ENCODE measurements at places on chromosomes 3 and 15.

DNA sequence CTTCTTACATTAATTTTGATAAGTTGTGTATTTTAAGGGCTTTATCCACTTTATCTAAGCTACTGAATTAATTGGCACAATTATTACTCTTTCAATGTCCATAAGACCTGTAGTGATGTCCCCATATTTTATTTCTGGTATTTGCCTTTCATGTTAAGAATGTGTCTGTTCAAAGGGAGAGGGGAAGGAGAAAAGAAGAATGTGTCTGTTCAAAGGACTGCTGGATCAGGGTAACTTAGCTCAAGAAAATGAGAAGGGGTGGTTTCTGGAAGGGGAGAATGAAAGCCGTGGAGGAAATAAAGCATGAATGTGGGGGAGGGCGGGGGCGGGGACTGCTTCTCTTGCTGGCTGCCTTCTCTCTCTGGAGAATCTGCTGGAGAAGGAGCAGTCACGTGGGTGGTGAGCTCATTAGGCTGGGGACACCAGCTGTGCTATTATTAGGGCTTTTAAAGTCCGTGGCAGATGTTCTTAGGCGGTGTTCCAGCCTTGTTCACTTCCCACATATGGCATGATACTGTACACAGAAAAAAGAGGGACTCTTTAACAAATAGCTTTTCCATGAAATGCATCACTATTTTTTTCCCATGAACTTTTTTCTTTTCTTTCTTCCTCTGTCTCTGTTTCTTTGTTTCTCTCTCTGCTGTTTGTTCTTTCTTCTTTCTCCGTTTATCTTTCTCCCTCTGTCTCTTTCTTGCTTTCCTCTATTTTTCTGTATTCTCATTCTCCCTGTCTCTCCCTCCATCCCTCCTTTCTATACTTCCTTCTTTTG is 63.7 kb upstream of the ULK4 start:
- DNase-seq, result no peak

DNA sequence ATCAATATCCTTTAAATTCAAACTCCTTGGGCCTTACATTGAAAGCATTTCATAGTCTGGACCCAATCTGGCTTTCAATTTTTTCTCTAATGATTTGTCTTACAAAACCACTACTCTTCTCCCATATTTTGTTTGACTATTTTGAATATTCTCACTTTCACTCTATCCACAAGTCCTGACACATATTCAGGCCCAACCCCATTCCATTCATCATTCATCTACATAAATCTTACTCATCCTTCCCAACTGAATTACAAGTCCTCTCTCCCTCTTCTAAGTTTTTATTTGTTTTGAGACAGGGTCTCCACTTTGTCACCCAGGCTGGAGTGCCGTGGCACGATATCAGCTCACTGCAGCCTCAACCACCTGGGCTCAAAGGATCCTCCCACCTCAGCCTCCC is 43.6 kb downstream of the TOP2B start:
- no peak for DNase-seq

DNA sequence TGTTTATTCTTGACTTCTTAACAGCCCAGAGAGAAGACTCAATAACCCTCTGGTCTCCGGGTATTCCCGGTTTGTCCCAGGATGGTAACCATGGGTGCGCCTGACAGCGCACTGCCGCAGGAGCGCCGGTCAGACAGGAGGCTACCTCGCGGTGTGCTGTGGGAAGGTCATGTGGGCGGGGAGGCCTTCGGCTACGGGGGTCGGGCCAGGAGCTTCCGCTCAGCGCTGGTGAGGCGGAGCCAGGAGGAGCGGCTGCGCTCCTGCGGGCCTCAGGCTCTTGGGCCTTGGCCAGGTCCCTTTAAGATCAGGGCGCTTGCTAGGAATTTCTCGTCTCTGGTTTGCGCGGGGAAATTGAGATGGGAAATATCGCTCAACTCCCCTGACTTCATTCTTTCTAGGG is 182.3 kb upstream of the NDN start:
- DNase-seq, result no peak

- DNase-seq, result peak; percentile 44
Observed at GRCh38 chr3:49803465-49804140, 542 bp downstream of the INKA1 start.

GRCh38 chr3:108472001-108472591 is 38.3 kb downstream of the MYH15 start:
- no peak for DNase-seq

- no peak for DNase-seq
Observed at GRCh38 chr3:72896996-72897757, 9.3 kb downstream of the GXYLT2 start.

- DNase-seq, result no peak
Observed at GRCh38 chr15:31304751-31305365, 21.8 kb upstream of the KLF13 start.

DNA sequence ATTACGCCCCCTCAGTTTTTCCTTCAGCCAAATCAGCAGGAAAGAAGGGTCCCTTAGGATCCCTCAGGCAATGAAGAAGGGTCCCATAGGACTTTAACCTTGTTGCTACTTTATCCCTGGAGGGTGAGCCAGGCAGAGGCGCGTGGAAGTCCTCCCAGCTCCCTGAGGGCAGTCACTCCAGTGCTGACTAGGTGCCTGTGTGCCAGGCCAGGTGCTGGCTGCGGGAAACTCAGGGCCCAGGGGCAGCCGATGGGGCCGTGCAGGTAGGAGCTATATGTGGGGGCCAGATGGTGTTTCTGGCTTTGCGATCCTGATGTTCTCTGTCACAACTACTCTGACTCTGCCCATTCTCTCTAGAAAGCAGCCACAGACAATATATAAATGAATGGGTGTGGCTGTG is 42.8 kb upstream of the IQSEC1 start:
- no peak for DNase-seq

GRCh38 chr15:81215531-81215930 is 18.9 kb downstream of the IL16 start:
- no peak for DNase-seq

DNA sequence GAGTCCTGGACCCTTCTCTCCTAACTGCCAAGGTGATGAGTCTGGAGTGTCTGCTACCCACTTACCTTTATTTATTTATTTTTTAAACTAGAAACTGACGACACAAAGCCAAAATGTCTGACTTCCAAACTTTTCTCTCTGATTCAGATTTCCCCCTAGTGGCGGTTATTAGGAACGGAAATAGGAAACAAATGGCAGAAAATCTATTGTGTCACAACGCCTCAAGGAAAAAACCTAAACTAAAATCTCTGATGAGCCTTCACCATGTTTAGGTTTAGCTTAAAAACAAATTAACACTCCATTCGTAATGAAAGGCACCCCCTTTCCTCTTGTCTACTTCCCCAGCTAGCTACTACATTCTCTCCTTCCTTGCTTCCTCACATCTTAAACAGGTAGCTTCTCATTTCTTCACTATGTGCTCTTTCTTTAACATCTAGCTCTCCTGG is 94.0 kb upstream of the MEX3B start:
- DNase-seq, result no peak

DNA sequence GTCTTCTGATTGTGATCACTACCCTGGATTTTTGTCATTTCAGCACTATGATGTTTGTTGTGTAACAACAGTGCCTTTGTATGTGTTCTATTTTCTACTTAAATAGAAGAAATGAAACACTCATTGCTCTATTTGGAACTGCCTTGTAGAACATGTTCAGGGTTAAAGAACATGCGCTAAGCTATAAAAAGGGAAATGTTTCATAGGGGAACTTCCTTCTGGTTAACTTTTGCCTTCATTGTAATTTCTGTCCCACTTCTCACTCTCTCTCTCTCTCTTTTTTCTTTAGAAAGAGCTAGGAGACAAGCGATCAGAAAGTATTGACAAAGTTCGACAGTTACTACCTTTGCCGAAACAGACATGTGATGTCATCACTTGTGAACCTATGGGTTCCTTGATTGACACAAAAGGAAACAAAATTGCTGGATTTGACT is at the start of gene P2RY12:
Gene P2RY12 (minus strand): TSS at position 13 of the 434 bp plus-strand sequence. CDS start 45,908 bp downstream, outside the sequence.
- no peak for DNase-seq

DNA sequence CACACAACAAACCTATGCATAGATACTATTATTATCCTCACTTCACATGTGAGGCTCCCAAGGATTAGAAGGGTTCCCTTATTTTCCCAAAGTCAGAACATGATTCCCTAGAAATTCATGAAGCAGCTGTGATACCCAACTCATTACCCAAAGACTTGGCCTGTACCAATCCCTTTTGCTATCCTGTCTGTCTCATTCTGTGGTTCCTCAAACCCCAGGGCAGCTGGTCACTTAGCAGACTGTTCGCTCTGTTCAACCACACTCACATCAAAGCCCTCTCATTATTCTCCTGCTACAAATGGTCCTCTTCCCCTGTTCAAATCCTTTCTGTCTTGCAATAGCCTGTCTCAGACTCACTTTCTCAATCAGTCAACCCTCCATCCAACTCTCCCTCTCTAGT is 154.3 kb upstream of the TRIM42 start:
- DNase-seq, result no peak

DNA sequence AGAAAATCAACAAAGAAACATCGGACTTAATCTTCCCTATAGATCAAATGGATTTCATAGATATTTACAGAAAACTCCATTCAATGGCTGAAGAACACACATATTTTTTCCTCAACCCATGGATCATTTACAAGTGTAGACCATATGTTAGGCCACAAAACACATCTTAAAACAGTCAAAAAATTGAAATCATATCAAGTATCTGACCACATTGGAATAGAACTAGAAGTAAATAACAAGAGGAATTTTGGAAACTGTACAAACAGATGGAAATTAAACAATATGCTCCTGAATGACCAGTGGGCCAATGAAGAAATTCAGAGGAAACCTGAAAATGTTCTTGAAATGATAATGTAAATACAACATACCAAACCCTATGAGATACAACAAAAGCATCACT is 323.1 kb upstream of the GPR149 start:
- no peak for DNase-seq

DNA sequence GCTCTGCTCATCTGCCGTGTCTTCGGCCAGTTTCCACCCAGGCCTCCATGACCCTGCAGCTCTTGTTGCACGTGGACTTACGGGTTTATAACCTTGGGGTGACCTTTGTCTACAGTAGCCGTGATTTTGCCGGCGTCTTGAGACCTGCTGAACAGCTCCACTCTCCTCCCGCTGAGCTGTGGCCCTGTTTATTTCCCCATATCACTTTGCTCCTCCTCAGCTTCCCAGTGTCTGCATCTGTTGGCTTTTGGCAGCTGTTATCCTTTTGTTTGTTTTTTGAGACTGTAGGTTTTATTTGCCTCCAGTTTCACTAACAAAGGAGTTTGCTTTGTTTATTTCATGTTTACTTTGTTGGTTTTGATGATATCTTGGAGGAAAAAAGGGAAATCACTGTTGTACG is 29.3 kb upstream of the SLC28A1 start:
- DNase-seq, result no peak

GRCh38 chr15:35466476-35466875 is 79.5 kb downstream of the DPH6 start:
- no peak for DNase-seq

- no peak for DNase-seq
Observed at GRCh38 chr15:74036271-74037170, 42.0 kb downstream of the PML start.

GRCh38 chr3:196423044-196423781 is 9.0 kb downstream of the UBXN7 start:
- DNase-seq, result no peak

DNA sequence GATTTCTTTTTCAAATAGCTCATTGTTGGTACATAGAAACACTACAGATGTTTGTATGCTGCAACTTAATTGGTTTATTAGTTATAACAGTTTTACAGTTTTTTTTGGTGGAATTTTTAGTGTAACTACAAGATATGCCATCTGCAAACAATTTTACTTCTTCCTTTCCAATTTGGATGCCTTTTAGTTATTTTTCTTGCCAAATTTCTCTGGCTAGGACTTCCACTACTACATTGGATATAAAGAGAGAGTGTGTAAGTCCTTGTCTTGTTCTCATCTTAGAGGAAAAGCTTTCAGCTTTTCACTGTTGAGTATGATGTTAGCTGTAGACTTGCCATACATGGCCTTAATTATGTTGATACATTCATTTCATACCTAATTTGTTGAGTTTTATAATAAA is 143.6 kb upstream of the EOMES start:
- no peak for DNase-seq

DNA sequence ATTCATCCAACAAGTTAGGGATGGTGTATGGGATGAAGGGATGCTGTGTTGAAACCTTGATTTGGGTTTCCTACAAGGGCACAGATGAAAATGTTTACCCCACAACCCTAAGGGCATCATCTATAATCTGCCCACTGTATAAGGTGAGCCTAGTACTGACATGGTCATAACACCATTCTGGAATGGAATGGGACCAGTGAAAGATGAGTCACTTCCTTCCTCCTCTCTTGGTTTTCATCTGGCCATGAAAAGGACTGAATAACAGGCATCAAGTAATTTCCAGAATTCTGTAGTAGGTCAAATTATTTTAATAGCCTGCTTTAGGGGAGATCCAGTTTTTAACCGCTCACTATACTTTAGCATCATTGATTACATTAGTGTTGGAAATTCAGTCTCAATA is 538.6 kb downstream of the NR2F2 start:
- DNase-seq, result no peak

DNA sequence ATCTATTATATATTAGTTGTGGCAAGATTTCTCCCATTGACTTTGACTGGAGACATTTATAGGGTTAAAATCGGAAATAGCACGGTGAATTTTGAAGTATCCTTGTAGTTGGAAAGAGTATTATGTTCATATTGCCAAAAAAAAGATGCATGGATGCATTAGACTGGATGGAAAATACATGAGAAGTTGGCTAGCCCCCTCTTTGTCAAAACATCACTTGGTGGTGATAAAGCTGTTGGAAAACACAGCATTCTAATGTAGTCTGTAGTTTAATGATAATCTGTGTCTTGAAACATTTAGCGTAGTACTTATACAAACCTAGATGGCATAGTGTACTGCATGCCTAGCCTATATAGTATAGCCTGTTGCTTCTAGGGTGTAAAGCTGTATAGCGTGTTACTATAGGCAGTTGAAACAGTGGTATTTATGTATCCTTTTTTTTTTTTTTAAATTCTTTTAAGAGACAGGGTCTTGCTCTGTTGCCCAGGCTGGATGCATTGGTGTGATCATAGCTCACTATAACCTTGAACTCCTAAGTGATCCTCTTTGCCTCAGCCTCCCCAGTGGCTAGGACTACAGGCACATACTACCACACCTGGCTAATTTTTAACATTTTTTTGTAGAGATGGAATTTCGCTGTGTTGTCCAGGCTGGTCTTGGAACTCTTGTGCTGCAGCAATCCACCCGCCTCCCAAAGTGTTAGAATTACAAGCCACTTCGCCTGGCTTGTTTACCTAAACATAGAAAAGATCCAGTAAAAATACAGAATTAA is 21.8 kb downstream of the CTNNB1 start:
- no peak for DNase-seq

DNA sequence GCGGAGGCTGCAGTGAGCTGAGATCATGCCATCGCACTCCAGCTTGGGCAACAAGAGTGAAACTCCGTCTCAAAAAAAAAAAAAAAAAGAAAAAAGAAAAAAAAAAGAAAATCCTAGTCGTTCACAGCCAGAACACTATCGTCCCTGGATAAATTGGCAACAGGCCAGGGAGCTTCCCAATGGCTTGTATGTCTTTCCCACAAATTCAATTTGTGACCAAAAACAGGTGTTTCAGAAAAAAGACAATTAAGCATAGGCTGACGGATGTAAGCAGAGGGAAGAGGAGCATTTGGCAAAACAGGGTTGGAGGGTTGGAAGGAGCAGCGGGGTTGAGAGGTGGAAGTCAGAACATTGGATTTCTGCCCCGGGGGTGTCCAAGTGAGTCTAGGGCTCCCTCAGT is 8.5 kb downstream of the EPB42 start:
- DNase-seq, result no peak

All from stimulated activated naive B cell treated with anti-CD40 and anti-IgM and Interleukin-4, amounts not matched to agents 10 μg/mL and 1 μg/mL and 100 μg/mL, for 72 hours (primary cell).